Urinary bladder (tissue), 4 donors: ENCODE measurements at places on chromosomes 1 and 21. TPM values are rescaled to one million over a fixed set of nuclear protein-coding genes. Genes with fewer than 3 reads are reported as not detected.

DNA sequence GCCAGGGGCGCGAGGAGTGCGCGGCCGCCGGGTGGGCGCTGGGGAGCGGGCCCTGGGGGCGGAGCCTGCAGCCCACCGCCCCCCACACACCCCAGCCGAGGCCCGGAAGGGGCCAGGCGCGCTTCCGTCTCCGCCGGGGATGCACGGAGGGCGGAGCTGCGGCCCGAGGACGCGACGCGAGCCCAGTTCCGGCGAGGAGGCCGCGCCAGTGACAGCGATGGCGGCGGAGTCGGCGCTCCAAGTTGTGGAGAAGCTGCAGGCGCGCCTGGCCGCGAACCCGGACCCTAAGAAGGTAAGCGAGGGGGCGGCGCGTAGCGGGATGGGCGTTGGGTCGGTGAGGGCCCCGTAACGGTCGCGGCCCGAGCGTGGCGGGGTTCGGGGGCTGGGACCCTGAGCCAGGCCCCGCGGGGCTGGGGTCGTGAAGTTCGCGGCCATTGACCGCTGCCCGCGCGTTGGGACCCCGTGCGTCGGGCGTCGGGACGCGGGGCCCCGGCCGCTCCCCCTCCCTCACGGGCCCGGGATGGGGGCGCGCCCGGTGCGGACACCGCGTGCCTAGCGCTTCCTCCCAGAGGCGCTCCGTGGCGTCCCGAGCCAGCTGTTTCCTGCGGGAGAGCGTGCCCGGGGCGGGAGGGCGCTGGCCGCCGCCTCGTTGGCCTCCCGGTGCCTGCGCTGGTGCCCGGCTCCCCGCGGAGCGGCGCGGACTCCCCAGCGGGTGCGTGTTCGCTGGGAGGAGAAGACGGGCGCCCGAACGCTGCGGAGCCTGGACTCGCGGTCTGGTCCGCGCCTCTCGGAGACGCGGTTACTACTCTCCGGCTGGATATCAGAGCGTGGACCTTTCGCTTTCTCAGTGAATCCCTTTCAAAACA is at the start of gene ELOA:
ELOA (plus strand) TSS at position 185 of the 866 bp plus-strand sequence; CDS start at position 218, 33 bp downstream.
- DNase-seq, result peak; percentile 18

DNA sequence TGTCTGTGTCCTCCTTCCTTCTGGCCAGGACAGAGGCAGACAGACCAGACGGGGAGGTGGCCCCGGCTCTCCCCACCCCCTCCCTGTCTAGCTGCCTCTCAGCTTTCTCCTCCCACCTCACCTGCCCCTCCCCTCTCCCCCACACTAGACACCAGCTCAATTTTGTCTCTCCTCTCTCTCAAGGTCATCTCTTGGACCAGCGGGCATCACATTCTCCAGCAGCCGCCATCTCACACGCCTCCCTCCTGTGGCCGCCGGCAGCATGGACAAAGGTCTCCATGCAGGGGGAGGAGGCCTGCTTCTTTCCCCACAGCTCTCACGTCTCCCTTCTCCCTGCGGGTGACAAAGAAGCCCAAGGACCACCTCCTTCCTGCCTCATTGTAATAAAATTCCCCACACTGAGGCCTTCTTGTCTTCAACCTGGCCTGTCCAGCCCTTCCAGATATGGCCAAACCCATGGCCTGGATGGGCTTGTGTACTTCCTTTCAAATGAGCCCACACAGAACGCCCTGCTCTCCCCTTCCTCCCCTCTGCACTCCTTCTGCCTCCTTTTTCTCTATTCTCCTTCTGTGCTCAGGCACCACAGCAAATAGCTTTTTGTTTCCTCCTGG is 14.6 kb downstream of the OPTC start:
- DNase-seq, result no peak

- no peak for DNase-seq
Measured at GRCh38 chr1:189513091-189513490, 964.6 kb downstream of the BRINP3 start.

- DNase-seq, result no peak
Measured at GRCh38 chr1:15406614-15407559, 2.8 kb upstream of the EFHD2 start.

- no peak for DNase-seq
Measured at GRCh38 chr1:31346785-31347184, 26.1 kb downstream of the FABP3 start.

GRCh38 chr1:146035048-146035423 is 13.5 kb upstream of the HJV start:
- DNase-seq, result no peak

DNA sequence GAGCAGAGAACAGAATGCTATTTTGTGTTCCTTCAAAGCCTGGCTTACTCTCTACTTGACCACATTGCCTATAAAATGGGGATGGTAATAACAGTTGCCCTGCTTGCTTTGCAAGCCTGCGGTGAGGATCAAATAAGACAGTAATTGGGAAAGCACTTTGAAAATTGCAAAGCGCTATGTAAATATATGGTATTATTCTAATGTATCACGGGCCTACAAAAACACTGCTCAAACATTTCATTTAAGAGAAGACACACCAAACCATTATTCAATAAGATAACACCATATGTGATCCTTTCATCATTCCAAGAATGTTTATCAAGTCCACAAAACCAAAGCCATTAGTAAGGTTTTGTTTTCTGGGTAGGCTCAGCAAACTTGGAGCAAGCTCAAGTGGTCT is 208.4 kb downstream of the ROR1 start:
- DNase-seq, result no peak

GRCh38 chr1:228158151-228159007 is 7.2 kb upstream of the IBA57 start:
- DNase-seq, result no peak

DNA sequence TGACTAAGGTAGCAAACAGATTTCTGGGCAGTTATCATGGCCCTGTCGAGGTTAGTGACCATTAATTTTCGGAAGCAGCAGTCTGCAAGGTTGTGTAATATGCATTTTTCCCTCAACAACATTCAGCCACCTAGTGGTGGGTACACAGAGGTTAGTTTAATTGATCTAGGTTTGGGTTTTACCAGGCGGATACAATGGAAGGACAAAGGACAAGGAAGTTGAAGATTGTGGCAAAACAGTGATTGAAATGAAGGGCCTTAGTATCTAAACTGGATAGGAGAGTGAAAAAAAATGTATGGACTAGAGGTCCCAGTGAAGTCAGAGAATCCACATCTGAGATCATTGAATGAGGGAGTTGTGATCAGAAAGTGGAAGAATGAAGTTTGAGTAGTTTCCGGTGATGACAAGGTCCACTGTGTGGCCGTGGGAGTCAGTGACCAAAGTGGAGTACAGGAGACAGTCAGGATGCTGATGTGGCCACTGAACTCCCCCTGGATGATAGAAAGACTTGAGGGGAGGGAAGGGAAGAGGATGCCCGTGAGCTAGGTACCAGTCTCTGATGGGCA is 2.8 kb downstream of the ARMH1 start:
- no peak for DNase-seq

GRCh38 chr1:23756676-23757075 is 13.4 kb downstream of the ELOA start:
- DNase-seq, result no peak

GRCh38 chr1:109837852-109838570 is 72.6 kb upstream of the CSF1 start:
- no peak for DNase-seq

GRCh38 chr1:1291023-1291528 is 10.8 kb downstream of the SCNN1D start:
- DNase-seq, result no peak

GRCh38 chr1:186512698-186513457 is 52.0 kb upstream of the PDC start:
- DNase-seq, result no peak

- no peak for DNase-seq
Measured at GRCh38 chr1:159091607-159092031, 15.1 kb upstream of the AIM2 start.

- no peak for DNase-seq
Measured at GRCh38 chr21:31974454-31974985, 101.7 kb downstream of the HUNK start.

DNA sequence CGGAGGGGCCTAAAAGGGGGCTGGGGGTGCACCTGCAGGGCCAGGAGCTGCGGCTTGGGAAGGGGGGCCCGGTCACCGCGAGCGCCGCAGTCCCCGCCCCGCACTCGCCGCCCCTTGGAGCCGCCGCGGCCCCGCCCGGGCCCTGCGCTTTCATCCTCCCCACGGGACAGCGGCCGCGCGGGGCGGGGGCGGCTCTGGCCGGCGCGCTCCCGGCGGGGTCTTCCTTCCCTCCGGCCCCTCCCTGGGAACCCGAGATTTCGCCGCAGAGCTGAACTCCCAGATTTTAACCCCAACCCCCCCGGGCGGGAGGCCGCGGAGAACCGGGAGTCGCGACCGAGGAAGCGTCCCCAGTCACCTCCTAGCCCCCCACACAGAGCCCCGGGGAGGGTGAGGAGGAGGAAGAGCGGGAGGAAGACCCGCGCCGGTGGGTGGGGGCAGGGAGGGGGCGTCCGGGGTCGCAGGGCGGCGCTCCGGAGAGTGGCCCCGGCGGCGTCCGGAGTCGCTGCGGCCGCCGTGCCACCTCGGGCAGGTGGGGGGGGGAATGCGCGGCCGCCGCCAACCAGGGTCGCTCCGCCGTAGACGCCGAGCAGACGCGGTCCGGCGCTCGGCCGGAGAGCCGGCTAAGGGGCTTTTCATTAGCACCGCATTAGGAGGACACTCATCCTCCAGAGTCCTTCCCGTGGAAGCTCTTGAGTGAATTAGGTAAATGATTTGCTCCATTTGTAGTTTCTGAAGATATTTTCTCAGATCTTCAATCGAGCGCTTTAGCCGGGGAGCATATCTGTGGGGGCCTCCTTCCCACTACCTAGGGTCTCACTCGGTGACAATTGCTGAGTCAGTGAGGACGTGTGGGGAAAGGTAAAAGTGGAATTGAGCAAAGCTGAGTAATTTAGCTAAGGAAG is 31.6 kb upstream of the NFIA start:
- DNase-seq, result no peak

GRCh38 chr1:9262096-9262986 is 27.8 kb downstream of the H6PD start:
- DNase-seq, result no peak

SCNM1 gene
- total RNA-seq, result 22.4 TPM

OR6N1 gene
- total RNA-seq, result not detected

ETV3L gene
- total RNA-seq, result not detected

CYP4A22 gene
- not detected for total RNA-seq

SIK1 gene
- 27.1 TPM for total RNA-seq

EFHD2 gene
- 16.9 TPM for total RNA-seq
